ENCODE measurements at places on chromosomes 1 and 21.

DNA sequence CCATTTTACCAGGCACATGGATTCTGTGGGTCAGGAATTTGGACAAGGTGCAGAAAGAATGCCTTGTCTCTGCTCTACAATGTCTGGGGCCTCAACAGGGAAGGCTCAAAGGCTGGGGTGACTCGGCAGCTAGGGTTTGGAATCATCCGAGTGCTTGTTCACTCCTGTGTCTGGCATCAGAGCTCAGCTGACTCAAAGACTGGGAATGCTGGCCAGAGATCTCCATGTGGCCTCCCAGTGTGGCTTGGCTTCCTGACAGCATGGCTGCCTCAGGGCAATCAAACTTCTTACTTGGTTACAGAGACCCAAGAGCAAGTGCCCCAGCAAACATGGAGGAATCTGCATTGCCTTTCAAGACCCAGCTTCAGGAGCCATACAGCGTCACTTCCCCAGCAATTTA, 110.5 kb downstream of the TOMM20 start:
- DNase-seq, result no peak

DNA sequence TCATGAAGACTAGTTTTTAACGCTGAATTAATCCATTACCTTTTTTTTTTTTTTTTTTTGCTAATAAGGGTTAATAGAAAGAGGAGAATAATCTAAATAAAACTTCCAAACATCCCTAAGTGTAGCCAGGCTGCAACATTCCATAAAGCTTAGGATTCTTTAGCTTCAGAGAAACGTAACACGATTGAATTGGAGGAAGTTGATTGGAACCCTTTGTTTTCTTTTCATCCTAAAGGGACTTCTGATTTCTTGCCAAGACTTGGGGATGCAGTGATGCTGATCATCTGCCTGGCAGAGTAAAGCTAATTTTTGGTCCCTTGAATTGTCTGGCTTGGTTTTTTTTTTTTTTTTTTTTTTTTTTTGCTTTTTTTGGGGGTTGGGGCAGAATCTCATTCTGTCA, 142.9 kb downstream of the VPS13D start:
- DNase-seq, result no peak

DNA sequence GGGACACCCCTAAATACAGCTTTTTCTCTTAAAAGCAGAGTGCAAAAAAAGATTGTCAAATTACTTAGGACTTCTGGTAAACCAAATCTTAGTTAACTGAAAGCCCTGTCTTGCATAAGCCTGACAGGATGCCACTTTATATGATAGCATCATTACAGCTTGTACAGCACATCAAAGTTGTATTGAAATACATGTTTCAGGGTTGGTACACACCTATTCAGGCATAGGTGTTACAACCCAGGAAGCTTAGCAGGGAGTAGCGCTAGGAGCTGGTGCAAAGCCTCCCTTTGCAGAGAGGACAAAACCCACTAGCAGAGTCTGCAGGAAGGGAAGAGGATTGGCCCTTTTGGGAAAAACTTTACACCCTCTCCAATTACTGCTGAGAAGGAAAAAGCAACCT, 258.9 kb upstream of the SGIP1 start:
- DNase-seq, result no peak

GRCh38 chr1:225996946-225997545, 2.1 kb downstream of the SDE2 start:
- no peak for DNase-seq

- DNase-seq, result no peak
These were observed 190.2 kb upstream of the LYPLAL1 start for GRCh38 chr1:218983433-218983832.

- no peak for DNase-seq
These were observed 31.7 kb downstream of the PRMT2 start for GRCh38 chr21:46666941-46667740.

DNA sequence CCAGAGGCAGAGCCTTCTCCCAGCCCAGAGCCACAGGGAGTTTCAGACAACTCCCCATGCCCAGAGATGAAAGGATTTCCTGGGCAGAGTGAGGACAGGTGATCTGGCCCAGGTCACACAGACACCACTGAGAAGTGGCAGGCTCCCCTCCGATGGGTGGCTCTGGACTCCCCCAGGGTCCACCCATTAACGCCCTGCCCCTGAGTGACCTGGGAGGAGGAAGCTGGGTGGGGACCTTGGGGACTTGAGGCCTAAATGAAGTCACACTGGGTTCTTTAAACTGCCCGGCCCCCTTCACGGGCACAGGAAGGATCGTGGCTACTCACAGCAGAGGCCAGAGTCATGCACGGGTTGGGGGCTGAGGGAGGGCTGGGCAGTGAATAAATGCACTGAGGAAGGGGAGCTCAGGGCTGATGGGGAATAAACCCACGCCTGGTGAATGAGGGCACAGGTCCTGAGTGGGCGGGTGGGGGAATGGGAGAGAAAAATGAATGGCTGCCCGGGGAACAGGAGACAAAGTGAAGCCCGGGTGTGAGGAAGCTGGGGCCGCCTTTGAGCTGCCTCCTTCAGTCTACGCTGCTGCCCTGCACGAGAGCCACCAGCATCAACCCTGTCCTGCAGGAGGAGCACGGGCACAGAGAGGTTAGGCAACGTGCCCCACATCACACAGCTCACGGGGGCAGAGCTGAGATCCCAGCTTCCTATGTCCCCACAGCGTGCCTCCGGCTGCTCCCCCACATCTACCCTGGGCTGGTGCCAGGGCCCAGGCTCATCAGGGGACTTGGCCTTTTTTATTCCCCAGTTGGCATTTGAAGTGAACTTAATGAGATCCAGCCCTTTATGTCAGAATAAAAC, 404.3 kb downstream of the MATN1 start:
- no peak for DNase-seq

GRCh38 chr1:73910466-73910865, 287.5 kb downstream of the LRRIQ3 start:
- no peak for DNase-seq

GRCh38 chr1:89721351-89721750, 88.4 kb downstream of the LRRC8C start:
- DNase-seq, result no peak

- DNase-seq, result no peak
These were observed 620.8 kb upstream of the B3GALT2 start for GRCh38 chr1:193807208-193807607.

DNA sequence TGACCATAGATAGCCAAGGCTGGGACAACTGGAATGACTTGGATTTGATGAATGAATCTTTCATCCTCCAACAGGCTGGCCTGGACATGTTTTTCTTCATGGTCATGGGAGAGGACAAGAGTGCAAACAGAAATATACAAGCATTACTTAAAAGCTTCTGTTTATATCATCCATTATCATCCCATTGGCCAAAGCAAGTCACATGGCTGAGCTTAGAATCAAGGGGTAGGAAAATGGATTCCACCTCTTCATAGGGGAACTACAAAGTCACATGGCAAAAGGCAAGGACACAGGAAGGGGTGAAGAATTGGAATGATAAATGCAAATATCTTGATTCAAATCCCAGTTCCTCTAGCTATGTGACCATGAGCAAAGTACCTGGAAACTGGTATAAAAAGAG, 90.2 kb upstream of the BARHL2 start:
- no peak for DNase-seq

- no peak for DNase-seq
These were observed 182.7 kb upstream of the VAMP3 start for GRCh38 chr1:7588457-7588827.

GRCh38 chr21:46295177-46295770, 9.1 kb downstream of the YBEY start:
- DNase-seq, result no peak

- no peak for DNase-seq
These were observed 7.3 kb upstream of the PIGV start for GRCh38 chr1:26780344-26780957.

GRCh38 chr1:53031732-53032131, 30.3 kb upstream of the PODN start:
- no peak for DNase-seq

- DNase-seq, result no peak
These were observed 47.2 kb downstream of the LAMC1 start for GRCh38 chr1:183070234-183070922.

DNA sequence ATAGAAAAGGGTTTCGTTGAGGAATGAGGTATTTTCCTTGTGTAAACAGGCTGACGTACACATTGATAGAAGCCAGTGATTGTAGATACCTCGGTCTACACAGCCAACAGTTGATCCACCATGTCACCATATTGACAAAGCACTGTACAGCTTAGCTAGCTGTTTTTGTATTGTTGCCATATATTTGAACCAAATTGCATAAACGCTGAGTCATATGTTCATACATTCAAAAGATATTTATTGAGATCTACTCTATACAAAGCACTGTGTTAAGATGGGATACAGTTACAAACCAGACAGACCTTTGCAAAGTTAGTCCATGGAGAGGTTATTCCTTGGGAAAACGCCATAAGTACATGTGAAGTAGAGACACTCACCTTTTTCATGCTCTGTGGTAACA, 132.4 kb upstream of the ATP1B1 start:
- no peak for DNase-seq

DNA sequence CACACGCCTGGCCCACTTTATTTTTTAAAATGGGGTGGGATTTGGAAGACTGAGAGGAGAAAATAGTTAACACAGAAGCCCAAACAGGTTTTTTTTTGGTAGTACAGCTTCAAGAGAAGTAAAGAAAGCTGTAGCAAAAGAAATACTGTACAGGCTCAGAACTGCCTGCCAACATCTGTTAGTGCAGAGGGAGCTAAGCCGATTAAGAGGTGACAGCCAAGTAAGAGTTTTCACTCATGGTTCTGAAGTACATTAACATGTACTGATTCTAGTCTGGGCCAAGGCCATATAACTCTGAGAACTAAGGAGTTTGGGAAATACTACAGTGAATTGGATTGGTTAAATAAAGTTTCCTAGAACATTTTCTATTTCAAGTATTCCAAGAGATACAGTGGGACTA, 51.6 kb downstream of the EIF2B3 start:
- no peak for DNase-seq

- no peak for DNase-seq
These were observed 22.4 kb downstream of the DHCR24 start for GRCh38 chr1:54864460-54865208.

DNA sequence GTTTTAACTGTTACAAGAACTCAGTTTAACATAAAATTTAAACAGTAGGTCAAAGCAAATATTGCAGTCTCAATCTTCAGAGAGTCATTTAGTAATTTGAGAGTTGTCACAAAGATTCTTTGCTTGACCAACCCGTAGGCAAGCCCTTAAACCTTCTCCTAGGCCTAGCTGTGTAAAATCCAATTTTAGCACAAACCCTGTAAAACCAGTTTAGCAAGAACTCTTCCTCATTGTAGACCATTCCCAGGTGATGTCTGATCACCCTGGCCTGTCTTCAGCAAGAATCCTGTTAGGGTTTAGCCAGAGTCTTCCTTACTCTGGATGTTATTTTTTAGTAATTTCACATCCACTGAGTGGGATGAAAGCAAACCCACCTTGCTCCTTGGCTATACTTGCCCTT, 30.1 kb downstream of the LRIG2 start:
- DNase-seq, result no peak

GRCh38 chr1:87149241-87150041, 179.2 kb upstream of the LMO4 start:
- no peak for DNase-seq

DNA sequence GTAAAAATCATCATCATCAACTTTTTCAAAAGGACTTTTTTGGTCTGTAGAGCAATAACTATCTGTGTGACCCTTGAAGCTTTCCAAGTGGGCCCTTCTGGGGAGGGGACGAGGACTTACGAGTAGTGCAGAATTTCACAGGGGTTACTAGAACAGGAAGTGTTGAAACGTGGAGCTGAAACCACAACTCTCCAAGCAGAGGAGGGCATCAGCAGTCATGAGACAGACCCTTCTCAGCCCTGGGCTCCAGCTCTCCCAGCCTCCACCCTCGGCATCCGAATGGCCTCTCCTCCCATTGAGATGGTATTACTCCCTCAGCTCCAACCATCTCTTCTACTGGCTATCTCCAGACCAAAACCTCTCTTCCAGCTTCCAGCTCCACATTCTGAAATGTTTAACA, 3.6 kb downstream of the FAM89A start:
- DNase-seq, result no peak

GRCh38 chr1:1246577-1247340, at the start of gene C1QTNF12:
Gene C1QTNF12, minus strand, starts transcription at chr1:1246722. Its CDS starts 32 bp downstream, at chr1:1246690.
- DNase-seq, result no peak

DNA sequence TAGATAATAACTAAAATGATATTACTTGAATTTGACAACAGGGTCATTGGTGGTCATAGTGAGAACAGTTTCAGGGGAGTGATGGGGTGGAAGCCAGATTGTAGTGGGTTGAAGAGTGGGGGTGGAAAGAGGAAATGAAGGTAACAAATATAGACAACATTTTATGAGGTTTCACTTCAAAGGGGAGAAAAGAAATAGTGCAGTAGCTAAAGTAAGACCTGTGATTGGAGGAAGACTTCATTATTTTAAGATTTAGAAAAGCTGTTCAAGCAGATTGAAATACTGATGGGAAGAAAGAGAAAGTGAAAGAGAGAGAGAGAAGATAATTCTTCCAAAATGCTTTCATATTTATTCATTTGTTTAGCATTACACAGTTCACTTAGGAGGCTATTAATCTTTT, 52.0 kb upstream of the KCNA3 start:
- DNase-seq, result no peak

- peak; percentile 38 for DNase-seq
These were observed 1.6 kb downstream of the ERVH48-1 start for GRCh38 chr21:42923553-42924432.

DNA sequence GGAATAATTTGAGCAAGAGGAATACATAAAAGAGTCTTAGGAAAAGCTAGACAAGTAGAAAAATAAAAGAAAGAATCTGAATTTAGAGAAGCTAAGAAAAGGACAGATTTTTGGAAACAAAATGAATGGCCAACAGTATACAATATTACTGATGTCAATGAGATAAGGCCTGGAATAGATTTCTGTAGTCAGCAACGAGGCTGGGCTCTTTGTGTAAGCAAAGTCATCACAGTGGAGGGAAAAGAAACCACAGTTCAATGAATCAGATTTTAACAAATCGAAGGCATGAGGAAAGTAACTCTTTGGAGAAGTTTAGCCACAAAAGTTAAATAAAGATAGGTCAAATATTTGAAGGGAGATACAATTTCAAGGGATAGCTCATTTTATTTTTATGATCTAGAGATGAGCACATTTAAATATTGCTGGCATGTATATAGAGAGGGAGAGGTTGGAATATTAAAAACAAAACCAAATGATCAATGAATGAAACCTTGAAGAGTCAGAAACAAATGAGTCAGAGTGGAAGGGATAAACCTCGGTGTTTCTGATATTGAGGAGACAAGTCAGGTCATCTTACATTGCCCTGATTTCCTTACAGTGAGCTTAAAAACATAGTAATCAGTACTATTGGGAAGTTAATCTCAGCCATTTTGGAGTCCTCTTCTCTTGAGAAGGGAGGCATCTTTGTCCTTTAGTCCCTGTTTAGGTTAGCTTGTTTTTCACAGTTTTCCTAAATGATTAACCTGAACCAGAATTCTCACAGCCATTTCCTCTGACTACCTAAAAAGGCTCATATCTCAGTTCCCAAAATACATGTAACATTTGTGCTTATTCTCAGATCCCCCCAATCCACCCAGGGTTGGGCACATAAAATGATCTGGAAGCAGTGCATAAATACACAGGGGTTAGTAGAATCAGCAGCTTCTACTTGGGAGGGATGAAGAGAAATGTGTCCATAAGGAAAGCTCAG, 620.0 kb upstream of the B3GALT2 start:
- DNase-seq, result no peak

- DNase-seq, result no peak
These were observed 403 bp upstream of the EPHX4 start for GRCh38 chr1:92029241-92029922.
